ENCODE measurements at places on chromosomes 16 and 17.
A peak's percentile ranks its signal among the peaks of the same experiment; 100 is the strongest.

- no peak for DNase-seq
These were observed 32.5 kb upstream of the CDH11 start for GRCh38 chr16:65154321-65154720.

DNA sequence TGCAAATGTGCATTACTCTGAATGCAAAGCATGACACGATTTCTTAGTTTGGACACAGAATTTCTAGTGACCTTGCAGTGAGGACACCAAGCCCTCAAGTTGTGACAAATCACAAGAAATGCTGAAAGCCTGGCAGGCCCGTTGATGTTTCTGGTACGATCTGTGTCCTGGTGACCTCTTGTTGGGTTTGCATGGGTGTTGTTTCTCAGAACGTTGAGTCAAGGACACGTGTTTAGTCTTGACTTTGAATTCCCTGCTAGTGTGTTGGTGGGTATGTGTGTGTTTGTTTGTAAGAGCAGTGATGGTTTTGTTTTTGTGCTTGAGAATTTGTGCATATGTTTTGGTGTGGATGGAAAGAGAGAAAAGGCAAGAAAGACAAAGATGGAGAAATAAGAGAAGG lies 37.8 kb upstream of the MAF start:
- no peak for DNase-seq

DNA sequence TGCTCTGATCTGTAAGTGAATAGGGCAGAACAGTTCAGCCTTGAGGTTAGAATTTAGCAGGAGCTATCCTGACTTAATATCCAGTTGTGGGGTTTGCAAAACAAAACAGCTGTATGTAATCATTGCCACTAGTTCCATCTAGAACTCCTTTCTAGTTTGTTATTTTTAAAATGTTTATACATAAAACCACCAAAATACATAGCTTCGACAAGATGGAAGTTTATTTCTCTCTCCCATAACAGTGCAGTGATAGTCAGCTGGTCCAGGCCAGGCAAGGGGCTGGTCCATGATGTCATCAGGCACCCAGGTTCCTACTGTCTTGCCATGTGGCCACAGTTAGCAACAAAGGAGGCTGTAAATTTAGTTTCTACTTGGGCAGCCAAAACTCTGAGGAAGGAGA lies 10.5 kb upstream of the PLK1 start:
- no peak for DNase-seq

DNA sequence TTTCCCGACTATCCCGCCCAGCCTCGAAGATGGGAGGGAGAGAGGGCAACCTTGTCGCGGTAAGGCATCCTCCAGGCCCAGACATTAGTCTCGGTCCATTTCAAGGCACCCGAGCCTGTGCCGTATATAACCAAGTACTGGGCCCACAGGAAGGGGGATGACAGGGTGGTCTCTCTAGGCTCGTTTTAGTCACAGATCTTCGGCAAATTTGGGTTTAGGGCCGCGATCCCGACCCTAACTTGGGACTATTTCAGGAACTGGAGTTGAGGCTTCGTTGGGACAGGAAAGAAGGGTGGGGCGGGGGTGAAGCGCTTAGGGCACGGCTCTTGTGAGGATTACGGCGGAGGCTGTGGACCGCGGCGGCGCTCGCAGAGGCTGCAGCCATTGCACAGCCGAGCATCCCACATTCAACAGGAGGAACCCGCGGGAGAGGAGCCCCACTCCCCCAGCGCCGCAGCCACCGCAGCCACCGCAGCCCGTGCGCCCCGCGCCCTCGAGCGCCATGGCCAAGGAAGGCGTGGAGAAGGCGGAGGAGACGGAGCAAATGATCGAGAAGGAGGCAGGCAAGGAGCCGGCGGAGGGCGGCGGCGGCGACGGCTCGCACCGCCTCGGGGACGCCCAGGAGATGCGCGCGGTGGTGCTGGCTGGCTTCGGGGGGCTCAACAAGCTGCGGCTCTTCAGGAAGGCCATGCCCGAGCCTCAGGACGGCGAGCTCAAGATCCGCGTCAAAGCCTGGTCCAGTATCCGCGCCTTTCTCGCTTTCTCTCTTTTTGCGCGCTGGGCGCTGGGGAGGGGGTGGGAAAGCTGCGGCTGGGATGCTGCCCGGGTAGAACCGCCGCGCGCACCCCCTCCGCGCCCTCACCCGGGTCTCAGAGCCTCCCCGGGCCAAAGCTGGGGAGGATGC lies at the start of gene VAT1L:
Gene VAT1L, plus strand, starts transcription at position 384 of the 904 bp plus-strand sequence. Its CDS starts 119 bp downstream, at position 503.
- DNase-seq, result no peak

DNA sequence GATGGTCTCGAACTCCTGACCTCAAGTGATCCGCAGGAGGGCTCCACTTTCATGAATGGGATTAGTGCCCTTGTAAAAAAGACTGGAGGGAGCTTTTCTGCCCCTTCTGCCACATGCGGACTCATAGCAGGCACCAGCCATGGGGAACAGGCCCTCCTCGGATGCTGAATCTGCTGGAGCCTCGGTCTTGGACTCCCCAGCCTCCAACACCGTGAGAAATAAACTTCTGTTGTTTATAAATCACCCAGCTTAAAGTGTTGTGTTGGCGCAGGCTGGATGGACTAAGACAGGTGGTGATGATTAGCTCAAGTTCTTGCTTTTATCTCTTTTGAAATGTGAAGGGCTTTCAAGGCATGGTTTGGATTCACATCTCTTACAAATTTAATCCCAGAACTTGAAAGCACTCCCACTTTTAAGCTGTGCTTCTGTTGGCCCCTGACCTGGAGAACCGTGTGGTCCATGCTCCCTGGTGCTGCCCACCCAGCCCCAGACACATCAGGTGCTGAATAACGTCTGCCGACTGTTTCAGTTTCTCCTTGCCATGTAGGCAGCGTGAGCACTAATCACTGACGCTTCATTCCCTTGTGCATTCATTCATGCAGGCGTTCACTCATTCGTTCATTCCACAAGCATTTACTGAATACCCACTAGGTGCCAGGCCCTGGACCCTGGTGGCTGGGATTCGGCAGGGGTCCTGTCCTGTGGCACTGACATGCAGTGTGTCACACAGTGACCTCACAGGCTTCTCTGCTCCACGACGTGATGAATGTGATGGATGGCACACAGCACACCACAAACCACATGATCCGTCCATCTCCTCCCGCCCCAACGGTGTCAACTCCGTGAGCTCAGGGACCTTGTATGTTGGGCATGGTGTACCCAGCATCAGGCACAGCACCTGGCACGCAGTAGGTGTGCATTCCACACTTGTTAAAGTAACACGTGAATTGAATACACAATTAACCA lies 8.9 kb downstream of the CIBAR2 start:
- no peak for DNase-seq

GRCh38 chr16:28569021-28569420 lies 15.3 kb downstream of the SGF29 start:
- DNase-seq, result no peak

DNA sequence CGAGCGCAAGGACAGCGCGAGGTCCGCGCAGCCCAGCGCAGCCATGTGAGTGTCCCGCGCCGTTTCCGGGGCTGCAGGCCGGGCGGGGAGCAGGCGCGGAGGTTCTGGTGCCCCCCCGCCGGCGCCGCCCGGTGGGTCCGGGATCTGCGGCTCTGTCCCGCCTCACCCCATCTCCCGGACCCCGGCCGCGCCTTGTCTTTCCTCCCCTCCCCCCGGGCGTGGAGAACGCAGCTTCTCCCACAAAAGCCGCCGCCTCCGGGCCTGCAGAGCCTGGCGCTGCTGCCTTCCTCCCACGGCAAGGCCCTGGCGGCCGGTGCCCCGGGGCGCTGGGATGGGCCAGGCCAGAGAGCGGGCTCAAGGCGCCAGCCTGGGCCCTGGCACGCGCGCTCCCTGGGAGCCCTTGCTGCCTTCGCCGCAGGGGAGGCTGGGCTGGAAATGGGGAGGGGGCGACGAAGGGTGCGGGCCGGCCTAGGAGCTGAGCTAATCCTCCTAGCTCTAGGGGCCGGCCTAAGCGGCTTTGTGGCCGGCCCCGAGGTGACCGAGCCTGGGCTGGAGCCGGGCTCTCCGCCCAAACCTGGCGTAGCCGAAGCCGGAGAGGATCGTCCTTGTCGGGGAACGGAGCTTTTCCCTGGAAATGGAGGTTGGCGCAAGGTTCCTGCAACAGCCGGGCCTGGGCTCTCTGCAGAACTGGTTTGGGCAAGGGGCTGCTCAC lies 397 bp downstream of the RIPOR1 start:
- no peak for DNase-seq

- no peak for DNase-seq
These were observed 93.6 kb upstream of the DYNLRB2 start for GRCh38 chr16:80447241-80447640.

GRCh38 chr17:12134101-12134500 lies 113.4 kb downstream of the MAP2K4 start:
- no peak for DNase-seq

- DNase-seq, result no peak
These were observed 9.4 kb upstream of the TOM1L1 start for GRCh38 chr17:54891176-54891821.

- no peak for DNase-seq
These were observed 52.8 kb downstream of the B9D1 start for GRCh38 chr17:19309701-19310100.

DNA sequence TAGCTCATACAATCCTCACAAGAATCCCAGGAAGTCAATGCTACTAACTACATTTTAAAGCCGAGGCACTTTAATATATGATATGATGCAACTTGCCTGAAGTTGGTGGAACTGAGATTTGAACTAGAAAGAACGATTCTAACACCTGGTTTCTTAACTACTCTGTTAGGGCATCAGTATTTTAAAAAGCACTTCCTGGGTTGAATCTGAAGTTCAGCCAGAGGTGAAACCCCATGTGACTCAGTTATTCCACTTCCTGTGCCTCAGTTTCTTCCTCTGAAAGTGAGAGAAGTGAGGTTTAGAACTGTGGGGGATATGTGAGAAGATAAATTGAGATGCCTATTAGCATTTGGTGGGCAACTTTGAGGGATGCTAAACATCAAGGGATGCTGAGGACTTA lies 129.4 kb upstream of the ANKFN1 start:
- no peak for DNase-seq

DNA sequence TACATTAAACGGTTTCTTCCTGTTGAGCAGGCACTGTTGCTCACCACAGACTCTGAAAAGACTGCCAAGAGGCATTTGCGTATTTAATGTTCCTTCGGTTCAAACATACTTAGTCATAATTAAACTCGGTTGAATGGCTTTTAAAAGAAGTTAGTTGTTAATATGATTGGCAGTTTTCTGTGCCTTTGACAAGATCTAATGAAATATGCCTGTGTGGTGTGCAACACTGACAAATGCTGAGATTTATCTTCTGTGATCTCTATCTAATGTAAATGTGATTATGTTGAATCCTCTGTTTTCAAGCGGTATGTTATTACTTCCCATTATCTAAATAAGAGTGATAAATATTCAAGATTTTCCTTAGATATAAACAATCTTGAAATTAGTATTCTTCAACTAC lies 1046.6 kb downstream of the CDH8 start:
- no peak for DNase-seq

- DNase-seq, result no peak
These were observed 7.7 kb downstream of the TNS4 start for GRCh38 chr17:40493697-40494096.

GRCh38 chr17:72119077-72119872 lies 1.5 kb upstream of the SOX9 start:
- no peak for DNase-seq

- no peak for DNase-seq
These were observed 279.5 kb downstream of the SEC14L1 start for GRCh38 chr17:77420095-77420803.

DNA sequence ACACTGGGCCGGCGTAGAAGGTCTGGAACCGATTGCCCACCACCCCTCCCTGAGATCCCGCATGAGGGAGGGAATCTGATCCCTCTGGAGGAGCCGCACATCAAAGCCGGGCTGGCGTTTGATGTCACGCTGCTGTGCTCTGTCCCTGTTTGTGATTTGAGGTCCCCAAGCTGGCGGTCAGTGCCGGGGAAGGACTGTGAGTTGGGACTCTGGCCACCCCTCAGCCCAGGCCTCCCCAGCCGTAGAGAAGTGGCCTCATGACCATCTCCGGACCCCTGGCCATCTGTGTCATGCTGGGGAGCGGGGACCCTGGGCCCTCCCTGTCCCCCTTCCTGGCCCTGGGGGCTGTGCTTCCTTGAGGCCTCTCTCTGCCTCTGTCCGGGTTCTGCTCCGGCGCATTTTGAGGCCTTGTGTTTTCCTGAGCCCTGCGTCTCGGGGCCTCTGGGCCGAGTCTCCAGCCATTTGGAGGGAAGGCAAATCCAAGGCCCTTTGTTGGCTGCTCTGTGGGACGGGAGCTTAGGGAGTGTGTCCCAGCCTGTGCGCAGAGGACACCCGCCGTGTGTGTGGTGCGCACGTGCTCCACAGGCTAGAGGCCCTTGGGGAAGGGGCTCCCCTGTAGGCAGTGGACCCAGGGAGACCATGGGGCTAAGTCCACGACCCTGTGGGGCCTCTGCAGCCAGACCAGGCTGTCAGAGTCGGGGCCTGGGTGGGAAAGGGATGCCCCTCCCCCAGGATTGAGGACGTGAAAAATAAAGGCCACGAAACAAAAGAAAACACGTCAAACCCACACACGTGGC lies 15.1 kb downstream of the ASPSCR1 start:
- DNase-seq, result no peak

DNA sequence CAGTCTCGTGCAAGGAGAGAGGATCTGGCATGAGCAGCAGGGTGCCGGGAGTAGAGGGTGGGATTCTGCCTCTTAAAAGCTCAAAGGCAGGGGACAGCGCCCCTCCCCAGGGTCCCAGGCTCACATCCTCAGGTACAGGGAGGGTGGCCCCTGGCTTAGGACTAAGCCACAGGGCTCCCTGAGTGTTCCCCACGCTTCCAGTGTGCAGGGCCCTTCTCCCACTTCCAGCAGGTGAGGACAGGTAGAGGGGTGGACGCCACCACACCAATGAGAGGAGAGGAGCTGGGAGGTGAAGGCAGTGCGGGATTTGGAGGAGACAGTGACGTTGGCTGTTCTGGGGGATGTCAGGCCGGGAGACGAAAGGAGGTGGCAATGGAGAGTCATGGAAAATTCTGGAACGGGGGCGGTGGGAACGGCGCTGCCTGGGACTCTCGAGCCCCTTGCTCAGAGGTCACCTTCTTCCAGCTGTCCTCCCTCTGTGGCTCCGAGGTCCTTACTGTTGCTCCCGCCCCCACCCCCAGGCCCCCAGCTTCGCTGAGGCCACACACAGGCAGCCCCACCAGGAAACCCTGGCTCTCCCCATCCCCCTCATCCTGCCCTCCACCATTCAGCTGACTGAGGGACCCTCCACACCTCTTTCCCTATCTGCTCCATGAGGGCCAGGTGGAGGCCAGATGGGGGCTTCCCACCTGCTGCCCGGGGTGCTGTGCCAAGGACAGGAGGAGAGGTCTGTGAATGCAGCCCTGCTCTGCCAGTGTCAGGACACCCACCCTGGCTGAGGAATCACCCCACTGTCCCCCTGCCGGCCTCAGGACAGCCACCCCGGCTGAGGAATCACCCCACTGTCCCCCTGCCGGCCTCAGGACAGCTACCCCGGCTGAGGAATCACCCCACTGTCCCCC lies 57.7 kb upstream of the ACSF3 start:
- no peak for DNase-seq

GRCh38 chr16:86517033-86517432 lies 6.7 kb downstream of the FOXF1 start:
- DNase-seq, result no peak

DNA sequence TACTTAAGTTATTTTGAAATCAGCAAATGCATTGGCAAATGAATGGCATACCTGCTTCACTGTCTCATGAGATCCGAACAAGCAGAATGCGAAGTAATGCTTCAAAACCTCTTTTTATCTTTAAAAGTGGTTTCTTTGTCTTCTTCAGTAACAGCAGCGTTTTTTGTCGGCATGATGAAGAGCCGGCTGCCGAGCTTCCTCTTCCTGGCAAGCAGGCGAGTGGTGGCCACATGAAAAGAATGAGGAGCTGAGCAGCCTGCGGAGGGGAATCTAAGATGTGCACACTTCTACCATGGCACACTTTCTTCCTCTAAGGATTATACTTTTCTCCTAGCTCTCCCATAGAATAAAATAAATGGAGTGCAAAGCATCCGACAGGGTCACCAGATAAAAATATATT lies 42.4 kb upstream of the AKTIP start:
- peak; percentile 63 for DNase-seq

All from hematopoietic multipotent progenitor cell (in vitro differentiated cells).